ENCODE measurements at places on chromosomes 2 and 18.
A peak's percentile ranks its signal among the peaks of the same experiment; 100 is the strongest.

DNA sequence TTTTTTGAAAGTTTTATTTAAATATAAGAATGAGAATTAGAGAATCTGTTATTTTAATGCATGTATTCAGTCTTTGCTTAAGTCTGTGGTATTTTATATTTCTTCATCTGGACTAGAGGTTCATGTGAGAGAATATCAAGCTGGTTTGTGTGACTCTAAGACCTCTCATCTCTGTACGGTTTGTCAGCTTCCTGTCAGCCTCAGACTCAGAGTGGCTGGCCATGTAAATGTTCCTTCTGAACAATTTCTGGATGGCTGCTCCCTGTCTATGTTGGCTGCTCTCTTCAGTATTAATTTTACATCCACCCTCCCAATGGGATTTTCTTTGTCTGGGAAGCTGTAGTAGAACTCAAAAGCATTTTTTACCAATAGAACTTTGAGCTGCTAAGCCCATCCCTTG lies 225.3 kb upstream of the THUMPD2 start:
- DNase-seq, result no peak

DNA sequence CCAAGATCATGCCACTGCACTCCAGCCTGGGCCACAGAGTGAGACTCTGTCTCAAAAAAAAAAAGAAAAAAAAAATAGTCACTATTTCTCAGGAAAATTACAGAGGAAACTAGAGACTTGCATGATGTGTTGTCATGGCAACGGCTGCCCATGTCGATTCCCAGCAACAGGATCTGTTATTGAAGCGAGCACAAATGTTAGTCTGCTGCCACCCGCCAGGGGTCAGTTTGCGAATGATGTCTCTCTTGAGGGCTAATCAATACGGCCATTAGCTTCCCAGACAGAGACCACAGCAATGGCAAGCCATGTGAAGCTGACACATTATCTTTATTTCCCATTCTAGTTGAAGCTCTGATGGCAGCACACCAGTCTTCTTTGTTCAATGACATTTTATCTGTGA lies 32.4 kb upstream of the ACYP2 start:
- no peak for DNase-seq

GRCh38 chr2:225400546-225401400 lies 1.3 kb downstream of the NYAP2 start:
- DNase-seq, result no peak

GRCh38 chr2:27019931-27020855 lies 12.6 kb upstream of the TMEM214 start:
- DNase-seq, result no peak

GRCh38 chr2:99152199-99152895 lies 2.4 kb downstream of the TSGA10 start:
- DNase-seq, result no peak

DNA sequence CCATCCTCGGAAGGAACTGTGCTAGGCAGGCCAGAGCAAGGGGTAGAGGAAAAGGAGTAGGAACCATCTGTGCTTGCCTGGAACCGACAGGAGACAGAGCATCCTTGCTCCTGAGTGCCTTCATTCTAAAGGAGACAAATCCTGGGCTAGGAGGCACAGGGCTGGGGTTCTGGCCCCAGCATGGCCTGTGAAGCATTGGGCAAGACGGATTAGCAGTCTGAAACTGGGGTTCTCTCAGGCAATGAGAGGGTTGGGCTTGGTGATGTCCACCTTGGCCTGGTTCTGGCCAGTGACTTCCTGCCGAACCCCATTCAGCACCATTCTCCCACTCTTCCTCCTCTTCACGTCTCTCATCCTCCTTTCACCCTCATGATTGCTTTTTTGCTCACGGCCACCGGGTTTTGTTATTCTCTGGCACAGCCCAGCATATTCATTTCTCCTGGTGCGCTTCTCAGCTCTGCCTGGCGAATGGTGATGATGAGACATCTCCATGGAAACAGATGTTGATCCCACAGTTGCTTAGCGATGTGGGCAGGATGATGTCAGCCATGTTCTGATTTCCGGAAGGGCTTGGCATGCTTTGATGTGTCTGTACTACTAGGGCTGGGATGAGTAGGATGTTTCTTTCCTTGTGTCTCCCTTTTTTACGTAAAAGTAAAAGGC lies 127.7 kb downstream of the CAPN13 start:
- DNase-seq, result peak; percentile 9

- DNase-seq, result no peak
These were observed 1.8 kb upstream of the ZC3H8 start for GRCh38 chr2:112256654-112257053.

DNA sequence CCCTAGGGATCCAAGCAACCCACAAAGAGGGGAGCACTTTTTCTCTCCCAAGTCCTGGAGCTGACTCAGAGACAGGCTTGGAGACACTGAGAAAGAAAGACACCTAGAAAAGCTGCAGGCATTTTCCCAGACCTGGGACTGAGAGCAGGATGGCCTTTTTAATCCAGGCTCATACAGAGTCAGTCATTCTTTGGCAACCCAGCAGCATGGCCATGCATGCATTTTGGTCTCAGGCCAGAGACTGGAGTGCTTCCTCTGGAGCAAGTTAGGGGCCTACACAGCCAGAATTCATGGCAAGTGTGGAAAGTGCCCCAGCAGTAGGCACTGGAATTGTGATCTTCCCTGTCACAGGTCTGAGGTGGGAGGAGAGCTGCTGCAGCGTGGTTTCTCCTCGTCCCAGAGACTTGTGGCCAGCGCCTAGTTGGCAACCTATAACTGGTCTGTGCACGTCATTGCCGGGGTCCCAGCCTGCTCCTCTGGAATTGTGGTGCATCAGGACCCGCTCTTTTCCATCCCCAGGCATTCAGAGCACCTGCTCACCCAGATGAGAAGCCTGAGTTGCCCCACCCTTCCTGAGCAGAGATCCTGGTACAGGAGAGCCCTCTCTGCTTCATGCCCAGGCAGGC lies 231.9 kb upstream of the RAB6C start:
- no peak for DNase-seq

GRCh38 chr18:12934454-12935071 lies 13.2 kb upstream of the SEH1L start:
- DNase-seq, result peak; percentile 71

DNA sequence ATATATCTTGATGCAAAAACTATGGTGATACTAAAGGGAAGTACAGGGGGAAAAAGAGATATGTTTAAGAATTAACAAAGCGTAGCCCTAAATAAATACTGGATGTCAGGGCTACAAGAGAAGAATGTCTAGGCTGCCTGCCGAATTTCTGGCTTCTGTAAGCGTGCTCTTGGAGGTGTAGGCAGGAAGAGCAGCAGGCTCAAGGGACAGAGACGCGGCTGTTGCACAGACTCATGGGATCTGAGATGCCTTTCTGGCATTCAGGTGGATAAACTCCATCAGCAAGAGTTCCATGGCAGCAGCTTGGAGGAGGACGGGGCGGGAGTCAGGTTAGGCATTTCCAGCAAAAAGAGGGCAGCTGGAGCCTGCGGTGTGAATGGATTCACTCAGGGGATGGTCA lies 123.2 kb upstream of the TWIST2 start:
- no peak for DNase-seq

GRCh38 chr18:67961701-67962440 lies 445.4 kb upstream of the DSEL start:
- no peak for DNase-seq

DNA sequence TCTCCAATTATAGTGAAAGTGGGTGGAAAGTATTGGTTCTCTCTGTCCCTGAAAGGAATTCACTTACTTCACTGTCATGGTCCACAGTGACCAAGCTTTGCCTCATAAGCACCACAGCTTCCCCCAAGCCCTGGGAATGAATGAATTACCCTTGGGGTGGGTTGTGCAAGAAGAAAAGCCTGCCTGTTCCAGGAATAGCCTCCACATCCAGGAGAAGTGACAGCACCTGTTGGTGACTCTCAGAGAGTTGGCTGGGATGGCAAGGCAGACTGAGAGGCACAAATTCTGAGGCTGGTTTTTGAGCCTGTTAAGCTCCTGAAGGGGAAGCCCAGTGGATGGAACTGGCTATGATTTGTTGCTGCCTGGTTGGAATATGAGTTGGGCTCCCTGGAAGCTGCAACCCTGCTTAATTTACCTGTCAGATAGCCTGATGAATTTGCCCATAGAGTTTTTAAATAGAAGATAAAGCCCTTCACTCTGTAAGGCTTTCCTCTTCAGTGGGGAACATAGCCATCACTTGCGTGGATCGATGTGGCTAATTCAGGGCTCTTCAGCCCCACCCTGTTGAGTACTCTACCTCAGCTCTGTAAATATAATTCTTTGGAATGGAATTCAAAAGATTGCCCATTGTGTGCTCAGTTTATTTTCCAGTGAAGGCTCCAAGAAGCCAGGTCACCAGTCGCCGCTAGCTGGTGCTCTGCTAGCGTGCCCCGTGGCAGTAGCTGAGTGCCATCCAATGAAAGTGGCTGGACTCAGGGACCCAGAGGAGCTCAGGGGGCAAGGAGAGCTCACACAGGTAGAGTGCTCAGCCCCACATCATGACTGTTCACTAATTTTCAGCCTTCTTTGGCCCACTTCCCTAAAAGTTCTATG lies 479.3 kb downstream of the IRS1 start:
- no peak for DNase-seq

- DNase-seq, result no peak
These were observed 61.9 kb upstream of the SLC39A10 start for GRCh38 chr2:195594919-195595694.

DNA sequence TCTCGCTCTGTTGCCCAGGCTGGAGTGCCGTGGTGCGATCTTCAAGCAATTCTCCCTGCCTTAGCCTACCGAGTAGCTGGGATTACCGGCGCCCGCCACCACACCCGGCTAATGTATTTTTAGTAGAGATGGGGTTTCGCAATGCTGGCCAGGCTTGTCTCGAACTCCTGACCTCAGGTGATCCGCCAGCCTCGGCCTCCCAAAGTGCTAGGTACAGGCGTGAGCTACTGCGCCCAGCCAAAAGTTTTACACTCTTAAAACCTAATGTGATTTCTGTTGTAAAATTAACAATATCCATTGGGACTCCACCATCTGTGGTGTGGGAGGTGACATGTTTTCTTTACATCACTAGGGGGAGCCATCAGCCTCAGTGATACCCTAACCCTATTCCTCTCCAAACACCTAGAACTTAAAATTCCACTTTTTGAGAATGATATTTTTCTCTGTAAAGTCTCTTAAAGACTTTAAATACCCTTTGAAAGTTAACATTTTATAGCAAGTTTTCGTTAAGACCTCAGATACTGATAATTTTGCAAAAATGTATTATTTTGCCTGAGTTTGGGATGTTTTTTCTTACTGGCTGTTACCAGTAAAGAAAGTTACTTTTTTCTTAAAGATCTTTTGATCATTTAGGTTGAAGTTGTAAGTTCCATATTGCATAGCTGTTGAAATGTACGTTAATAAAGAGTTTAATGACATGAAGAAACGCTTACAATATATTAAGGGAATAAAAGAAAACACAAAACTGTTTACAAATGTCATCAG lies 11.6 kb upstream of the EIF2AK2 start:
- no peak for DNase-seq

GRCh38 chr18:6427286-6427685 lies 12.6 kb upstream of the L3MBTL4 start:
- DNase-seq, result no peak

- no peak for DNase-seq
These were observed 102.2 kb upstream of the XPO1 start for GRCh38 chr2:61640406-61640805.

DNA sequence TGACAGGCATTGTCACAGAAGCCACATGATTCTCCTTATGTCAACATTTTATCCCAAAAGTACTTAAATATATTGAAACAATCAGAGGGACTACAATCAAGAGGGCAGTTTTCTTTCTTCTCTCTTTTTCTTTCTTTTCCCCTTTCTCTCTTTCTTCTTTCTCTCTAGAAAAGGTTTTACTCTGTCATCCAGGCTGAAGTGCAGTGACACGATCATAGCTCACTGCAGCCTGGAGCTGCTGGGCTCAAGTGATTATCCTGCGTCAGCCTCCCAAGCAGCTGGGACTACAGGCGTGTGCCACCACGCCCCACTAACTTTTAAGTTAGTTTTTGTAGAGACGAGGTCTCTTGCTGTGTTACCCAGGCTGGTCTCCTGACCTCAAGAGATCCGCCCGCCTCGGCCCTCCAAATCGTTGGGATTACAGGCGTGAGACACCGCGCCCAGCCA lies 1.0 kb upstream of the PRKD3 start:
- DNase-seq, result no peak

- no peak for DNase-seq
These were observed 40.0 kb upstream of the PEX13 start for GRCh38 chr2:60977562-60977895.

- no peak for DNase-seq
These were observed 1.6 kb downstream of the NUP35 start for GRCh38 chr2:183125659-183126341.

DNA sequence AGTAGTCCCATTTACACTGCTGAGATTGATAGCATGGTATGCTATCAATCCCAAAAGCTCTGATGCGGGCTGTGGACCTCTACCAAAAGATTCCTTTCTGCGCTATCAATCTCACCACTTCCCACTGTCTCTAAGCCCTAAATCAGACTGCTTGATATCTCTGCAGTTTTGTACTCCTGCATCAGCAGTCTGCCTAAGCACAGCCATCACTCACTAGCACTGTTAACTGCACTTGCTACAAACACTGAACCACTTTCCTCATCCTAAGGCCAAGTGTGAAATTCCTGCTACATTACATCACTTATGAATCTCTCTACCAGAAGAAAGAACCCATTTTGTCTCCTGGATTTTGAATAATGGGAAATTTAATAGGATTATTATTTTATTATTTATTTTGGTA lies 237.0 kb downstream of the HNMT start:
- DNase-seq, result no peak

- DNase-seq, result no peak
These were observed 599.1 kb upstream of the FSHR start for GRCh38 chr2:49753344-49753985.

GRCh38 chr18:50961974-50962373 lies 5.9 kb upstream of the ELAC1 start:
- no peak for DNase-seq

- DNase-seq, result no peak
These were observed 1056.6 kb upstream of the NXPH2 start for GRCh38 chr2:139836769-139837168.

- DNase-seq, result no peak
These were observed 44.3 kb downstream of the CACNB4 start for GRCh38 chr2:152054593-152054992.

DNA sequence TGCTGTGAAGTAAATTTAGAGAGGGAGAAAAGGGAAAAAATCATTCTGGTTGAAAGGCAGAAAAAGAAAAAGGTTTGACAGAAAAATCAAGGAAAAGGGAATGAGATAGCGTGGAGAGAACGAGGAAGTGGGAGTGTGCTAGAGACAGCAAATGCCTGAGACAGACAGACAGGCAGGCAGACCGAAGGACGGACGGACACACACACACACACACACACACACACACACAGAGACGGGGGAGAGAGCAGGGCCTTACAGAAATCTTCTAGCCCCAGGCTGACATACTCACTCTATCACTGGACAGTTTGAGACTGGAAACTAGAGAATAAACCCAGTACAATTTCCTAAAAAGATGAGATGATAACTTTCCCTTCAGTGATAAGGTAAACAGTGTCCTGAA lies 238.4 kb downstream of the ZNF521 start:
- DNase-seq, result no peak

All from memory B cell (primary cell).